NCI-H187 (cell line): ENCODE measurements at places on chromosomes 2 and 18.

DNA sequence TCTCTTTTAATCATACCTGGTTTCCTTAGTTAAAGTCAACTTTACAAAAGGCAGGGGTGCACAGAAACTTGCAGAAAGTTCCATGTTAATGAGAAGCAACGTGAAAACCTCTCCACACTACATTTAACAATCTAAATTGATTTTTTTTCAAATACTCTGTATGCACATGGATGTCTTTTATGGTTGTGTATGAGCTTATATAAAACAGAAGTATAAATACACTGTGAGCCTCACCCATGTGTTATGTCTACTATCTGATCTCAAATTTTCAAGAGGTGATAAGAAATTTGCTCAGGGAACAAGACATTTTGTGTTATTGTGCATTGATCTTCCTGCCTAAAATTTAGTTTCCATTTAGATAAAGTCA lies 617.6 kb downstream of the ADCYAP1 start:
- no peak for DNase-seq

- no peak for DNase-seq
Observed at GRCh38 chr2:233404222-233404621, 49.9 kb downstream of the DGKD start.

DNA sequence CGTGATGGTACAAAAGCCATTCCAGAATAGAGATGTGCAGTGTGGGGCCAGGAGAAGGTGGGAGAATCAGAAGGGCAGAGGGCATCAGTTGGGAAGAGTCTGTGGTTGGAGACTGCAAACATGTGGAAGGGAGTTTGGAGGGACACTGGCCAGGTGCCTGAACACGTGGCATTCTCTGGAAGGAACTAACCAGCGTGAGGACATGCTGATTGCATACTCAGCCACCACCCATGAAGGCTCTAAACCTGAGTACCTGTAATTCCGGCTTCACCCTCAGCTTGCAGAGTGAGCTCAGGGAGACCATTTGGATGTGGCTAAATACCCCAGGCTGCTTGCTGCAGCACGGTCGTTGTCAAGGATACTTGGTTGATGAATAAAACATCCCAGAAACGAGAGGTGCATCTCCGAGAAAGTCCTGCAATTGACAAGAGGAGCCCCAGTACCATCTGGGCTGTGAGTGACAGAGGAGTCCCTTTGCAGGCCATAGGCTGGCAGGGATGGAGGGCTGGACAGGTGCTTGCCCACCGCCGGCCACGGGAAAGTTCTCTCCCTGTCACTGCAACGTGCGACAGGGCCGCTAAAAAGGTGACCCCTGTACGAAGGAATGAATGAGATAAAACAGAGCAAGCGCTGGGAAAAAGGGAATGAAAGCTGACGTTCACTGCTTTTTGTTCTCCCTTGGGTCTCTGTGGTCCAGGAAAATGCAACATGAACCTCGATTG lies 5.0 kb downstream of the ACKR3 start:
- no peak for DNase-seq

- no peak for DNase-seq
Observed at GRCh38 chr2:150140777-150141176, 346.7 kb downstream of the RND3 start.

DNA sequence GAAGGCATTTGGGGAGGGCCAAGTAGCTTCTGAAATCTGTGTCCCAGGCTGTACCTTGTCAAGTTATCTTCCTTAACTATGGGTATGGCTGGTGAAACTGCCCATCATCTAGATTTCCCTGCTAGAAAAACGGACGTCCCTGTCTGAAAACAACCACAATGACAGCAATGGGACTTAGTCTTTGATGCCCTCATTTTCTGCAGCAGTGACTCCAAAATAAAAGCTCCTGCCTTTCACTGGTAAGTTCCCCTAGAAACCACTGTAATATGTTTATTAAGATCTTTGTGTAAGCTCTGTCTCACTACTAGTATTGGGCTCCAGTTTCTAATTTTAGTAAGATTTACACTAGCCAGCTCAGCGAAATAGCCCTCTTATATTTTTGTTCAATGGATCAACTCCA lies 47.2 kb upstream of the GORASP2 start:
- no peak for DNase-seq

- DNase-seq, result no peak
Observed at GRCh38 chr2:61911510-61911909, 6.0 kb downstream of the COMMD1 start.

- no peak for DNase-seq
Observed at GRCh38 chr2:217863883-217864282, 138.9 kb downstream of the TNS1 start.

- no peak for DNase-seq
Observed at GRCh38 chr18:9878095-9878494, 7.7 kb upstream of the TXNDC2 start.

- DNase-seq, result no peak
Observed at GRCh38 chr2:187593697-187594096, 39.5 kb upstream of the TFPI start.

DNA sequence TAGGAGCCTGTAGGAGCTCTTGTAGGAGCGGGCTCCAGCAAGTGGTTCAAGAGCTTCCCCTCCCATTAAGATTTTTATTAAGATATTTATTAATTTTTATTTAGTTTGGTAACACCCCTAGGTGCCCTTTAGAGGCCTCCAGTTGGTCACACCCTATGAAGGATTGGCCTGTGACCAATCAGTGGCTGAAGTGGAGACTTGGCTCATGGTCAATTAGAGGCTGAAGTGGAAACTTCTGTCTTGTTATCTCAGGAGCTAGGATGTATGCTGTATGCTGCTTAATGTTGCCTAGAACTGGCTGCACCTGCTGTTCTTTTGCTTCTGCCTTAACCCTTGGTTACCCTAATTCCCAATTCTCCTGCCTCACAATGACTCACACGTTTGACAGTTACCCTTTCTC lies 48.7 kb downstream of the DHRS9 start:
- DNase-seq, result no peak
